ENCODE measurements at places on chromosomes 12 and 14. TPM values are rescaled to one million over a fixed set of nuclear protein-coding genes. Genes with fewer than 3 reads are reported as not detected.

The PTHLH gene
- not detected for total RNA-seq

The ANG gene
- total RNA-seq: 1.2 TPM

The OR6C2 gene
- total RNA-seq: not detected

The MCRS1 gene
- total RNA-seq: 74.3 TPM

The MAP4K5 gene
- total RNA-seq: 24.1 TPM

The SP7 gene
- total RNA-seq: not detected

The FOXN3 gene
- total RNA-seq: 111 TPM

The C14orf39 gene
- not detected for total RNA-seq

Measured in activated naive CD4-positive, alpha-beta T cell treated with anti-CD3 and anti-CD28 coated beads, Interleukin-2, amount 10 ng/mL, durations not matched to agents 5 hours and 36 hours (primary cell).